ENCODE measurements at places on chromosomes 16 and 17.

DNA sequence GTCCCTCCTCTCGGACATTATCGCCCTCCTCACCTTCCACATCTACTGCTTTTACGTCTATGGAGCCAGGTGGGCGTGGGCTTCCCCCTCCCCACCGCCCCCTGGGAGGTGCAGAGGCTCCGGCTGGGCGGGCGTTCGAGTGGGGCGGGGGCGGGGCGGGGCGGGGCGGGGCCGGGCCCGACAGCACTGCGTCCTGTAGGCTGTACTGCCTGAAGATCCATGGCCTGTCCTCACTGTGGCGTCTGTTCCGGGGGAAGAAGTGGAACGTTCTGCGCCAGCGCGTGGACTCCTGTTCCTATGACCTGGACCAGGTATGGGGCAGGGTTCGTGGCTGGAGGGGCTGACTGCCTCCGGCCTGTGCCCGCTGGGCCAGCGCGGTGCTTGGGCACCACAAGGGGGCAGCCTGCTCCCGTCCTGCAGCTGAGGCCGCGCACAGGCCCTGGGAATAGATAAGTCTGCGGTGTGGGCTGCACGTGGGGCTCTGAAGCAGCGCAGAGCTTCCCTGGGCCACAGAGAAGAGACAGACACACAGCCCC is 9.2 kb downstream of the PIGQ start:
- peak; percentile 69 for DNase-seq

- DNase-seq = no peak
Observed at GRCh38 chr17:7010523-7010922, 1.9 kb upstream of the RNASEK start.

DNA sequence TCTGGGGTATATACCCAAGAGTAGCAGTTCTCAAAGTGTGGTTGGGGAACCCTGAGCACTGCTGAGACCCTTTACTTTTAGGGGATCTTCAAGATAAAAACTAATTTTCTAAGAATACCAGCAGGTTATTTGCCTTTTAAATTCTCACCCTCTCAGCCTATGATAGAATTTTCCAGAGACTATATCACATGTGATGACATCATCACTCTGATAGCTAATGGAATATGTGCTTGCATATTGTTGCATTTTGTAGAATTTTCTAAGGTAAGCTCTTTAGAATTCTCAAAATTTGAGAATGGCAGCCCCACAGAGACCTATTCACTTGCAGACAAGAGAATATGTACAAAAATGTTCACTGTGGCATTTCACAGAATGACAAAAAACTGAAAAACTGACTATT is 181.1 kb downstream of the MYO1D start:
- no peak for DNase-seq

DNA sequence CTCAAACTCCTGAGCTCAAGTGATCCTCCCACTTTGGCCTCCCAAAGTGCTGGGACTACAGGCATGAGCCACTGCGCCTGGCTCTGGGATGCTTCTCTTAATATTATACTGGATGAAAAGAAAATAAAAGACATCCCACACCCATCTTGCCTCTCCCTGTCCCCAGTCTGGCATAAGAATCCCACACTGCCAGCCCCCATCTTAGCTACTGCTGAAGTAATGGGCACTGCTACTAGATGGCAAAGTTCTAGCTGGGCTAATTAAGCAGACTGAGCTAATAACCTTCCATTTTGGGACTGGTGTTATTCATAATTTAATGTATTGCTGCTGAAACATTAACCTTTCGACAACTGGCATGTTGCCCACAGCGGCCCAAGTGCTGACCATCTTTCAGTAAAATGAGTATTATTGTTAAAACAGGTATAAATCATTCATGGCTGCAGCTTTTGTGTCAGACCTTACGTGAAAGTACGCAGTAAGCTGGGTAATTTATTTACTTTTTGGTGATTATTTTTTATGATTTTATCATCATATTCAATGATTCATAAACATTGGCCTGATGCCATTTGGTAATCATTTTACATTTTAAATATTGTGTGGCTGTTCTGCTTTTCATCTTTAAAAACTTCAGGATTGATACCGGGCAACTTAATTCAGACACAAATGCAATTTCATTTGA is 47.4 kb upstream of the ZFHX3 start:
- DNase-seq = no peak

- DNase-seq = no peak
Observed at GRCh38 chr16:85193876-85194275, 81.6 kb upstream of the CIBAR2 start.

DNA sequence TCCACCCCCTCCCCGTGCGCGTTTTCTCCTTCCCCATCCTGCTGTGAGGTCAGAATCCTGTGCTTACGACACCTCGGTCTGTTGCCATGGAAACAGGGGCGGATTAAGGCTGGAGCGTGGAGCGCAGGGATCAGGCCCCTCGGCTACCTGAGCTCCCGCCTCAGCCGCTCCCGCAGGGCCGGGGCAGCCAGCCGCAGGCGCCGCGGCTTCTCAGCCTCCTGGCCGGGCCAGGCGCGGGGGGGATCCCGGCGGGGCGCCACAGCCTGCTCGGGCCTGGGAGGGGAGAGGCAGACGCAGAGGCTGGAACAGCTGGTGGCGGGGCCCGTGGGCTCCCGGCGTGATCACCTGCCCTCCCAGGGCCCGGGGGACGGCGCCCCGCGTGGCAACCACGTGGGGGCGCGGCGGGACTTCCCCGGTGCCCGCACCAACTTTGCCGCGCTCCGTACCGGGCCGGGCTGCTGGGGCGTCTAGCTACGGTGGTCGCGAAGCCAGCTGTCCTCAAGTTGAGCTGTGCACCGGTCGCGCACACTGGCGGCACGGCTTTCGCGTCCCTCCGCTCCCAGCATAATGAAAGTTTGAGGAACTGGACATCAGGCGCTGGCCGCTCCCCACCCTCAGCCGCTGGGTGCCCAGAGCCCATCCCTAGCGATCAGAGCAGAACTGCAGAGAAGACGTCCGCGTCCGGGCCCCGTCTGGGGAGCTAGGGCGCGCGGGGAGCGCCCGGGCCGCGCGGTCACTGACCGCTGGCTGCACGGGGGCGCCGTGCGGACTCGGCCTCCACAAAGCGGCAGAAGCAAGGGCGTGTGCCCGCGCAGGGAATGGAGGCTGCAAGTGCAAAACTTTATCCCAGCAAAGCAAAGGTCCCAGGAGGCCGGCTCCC is 1.2 kb downstream of the RTN4RL1 start:
- peak; percentile 75 for DNase-seq

GRCh38 chr16:51474414-51475091 is 323.5 kb upstream of the SALL1 start:
- no peak for DNase-seq

DNA sequence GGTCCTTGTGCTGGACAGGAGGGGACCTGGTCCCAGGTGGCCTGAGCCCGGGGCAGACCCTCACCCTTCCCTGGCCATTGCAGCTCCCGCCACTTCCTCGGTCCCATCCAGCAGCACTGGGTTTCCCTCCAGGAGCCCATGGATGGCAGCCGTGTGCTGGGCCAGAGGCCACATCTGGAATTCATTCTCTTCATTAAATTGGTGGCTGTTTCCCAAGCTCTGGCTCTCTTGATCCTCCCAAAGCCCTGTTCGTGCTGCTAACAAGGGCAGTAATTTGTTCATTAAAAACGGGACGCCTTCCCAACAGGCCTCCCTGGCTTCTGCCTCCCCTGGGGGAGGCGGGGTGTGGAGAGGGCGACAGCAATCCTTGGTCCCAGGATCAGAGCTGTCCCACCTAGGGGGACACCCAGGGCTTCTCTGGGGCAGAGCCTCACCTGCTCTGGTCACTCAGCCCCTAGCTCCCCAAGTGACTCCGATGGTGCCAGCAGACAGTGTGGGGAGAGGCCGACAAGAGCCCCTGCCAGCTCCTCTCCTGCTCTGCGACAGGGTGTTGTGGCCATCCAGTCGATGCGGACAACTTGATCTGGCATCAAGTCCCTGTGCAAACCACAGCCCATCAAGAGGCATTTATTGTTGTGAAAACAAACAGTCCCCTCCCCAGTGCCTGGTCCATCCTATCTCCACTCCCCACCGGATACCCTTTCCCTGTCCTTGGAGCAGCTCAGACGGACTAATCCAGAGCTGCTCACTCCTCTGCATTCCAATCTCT is 44.0 kb downstream of the SDK2 start:
- DNase-seq = no peak

DNA sequence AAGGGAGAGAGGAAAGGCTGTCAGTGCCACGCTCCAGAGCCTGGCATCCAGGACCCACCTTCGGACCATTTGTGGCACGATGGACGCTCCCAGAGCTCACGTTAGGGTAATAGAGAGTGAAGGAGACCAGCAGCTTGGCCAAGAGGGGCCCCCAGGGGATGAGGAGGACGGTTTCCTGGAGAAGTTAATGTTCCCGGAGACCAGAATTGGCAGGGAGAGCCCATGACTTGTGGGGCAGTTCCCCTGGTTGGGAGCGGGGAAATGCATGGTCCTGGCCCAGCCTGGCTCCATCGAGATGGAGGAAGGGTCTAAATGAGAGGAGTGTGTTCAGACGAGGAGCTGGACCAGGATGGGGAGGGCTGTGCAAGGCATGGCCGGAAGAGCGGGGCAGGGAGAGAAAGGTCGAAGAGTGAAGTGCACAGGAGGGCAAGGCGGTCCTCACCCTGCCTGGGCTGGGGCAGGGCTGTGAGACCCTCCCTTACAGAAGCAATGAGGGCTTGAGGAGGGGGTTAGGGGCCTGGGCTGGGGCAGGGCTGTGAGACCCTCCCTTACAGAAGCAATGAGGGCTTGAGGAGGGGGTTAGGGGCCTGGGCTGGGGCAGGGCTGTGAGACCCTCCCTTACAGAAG is 2.9 kb upstream of the HIC1 start:
- no peak for DNase-seq

- no peak for DNase-seq
Observed at GRCh38 chr17:45372325-45372869, 55.6 kb upstream of the MAP3K14 start.

All from head of caudate nucleus (tissue), 42 donors.